ENCODE measurements at places on chromosomes 6 and 20.

DNA sequence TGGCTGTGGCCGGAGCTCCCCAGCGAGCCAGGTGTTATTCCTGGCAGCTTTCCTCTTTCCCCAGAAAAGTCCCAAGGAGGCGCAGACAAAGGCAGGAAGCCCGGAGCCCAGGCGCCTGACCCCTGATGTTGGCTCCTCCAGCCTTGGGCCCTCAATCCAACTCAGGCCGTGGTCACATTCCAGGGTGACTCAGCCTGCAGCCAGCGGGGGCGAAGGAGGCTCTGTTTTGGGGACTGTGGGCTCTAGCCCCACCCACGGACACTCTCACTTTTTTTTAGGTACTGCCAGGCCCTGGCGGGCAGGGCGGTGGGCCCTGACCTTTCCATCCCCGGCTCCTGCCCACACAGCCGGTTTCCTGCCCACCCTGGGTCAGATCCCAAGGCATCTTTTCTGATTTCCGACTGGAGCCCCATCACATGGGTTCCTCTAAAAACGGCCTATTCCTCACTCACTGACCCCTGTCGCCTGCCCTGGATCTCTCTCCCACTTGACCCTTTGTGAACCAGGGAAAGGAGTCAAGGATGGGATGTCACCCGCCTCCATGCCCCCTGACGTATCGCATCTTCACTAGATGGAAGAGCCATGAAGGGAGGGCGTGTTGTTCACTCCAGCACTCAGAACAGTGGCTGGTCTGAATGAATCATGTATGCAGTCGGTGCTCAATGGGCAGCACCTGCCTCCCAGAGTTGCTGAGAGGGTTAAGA lies 5.5 kb downstream of the PTGIS start:
- no peak for DNase-seq

GRCh38 chr20:52749938-52750337 lies 222.2 kb upstream of the TSHZ2 start:
- no peak for DNase-seq

GRCh38 chr6:70967049-70967448 lies 10.2 kb upstream of the B3GAT2 start:
- DNase-seq = no peak

- DNase-seq = no peak
Measured at GRCh38 chr6:33577106-33577535, 3.0 kb downstream of the BAK1 start.

DNA sequence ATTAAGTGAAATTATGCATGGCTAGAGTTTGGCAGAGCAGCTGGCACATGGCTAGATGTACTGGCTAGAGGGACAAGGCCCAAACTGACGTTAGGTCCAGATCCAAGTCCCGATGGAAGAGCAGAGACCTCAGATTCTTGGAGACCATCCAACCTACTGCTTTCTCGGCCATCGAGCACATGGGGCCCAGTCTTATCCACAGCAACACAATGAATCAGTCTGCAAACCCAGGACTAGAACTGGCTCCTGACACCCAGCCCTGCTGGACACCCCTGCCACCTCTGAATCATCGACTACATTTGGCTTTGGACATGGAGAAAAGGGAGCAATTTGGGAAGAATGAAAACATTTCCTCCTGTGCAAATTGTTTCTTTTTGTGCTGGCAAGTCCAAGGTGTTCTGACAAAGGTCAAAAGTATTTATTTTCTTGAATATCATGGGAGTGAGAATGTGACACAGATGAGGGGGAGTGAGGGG lies 23.9 kb upstream of the YWHAB start:
- DNase-seq = no peak

- DNase-seq = peak; percentile 62
Measured at GRCh38 chr6:39076623-39077535, 28.3 kb downstream of the GLP1R start.

GRCh38 chr6:113039005-113039404 lies 691.9 kb downstream of the RFPL4B start:
- no peak for DNase-seq

GRCh38 chr6:128415387-128415786 lies 105.0 kb downstream of the PTPRK start:
- DNase-seq = peak; percentile 27

GRCh38 chr6:52423971-52424381 lies 3.8 kb downstream of the EFHC1 start:
- no peak for DNase-seq

DNA sequence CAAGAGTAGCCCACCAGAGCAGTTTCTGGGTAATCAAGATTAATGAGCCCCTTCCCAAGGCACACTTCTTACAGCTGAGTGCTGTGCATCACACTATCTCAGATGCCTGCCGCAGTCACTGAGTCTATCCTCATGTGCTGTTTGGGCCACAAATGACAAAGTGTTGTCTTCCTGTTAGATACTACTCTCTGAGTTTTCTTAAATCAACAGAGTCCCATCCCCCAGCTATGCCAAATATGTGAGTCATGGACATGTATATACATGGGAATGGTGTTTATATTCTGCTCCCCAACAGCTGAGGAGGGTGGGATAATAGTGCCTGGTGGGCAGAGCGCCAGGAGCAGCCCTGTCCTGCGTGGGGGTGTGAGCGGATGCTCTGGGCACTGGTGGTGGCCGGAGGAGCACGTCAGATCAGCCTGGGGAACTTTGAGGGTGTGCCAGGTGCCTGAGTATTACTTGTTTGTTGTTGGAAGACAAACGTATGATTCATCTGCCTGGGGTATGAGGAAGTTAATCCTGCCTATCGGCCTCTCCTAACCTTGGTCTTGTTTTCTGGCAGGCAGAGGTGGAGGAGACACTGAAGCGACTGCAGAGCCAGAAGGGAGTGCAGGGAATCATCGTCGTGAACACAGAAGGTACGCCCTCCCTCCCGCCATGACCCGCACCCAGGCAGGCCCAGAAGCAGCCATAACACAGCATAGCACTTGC lies 9.6 kb downstream of the DYNLRB1 start:
- DNase-seq = no peak

GRCh38 chr20:25521382-25521781 lies 63.9 kb downstream of the NINL start:
- no peak for DNase-seq

- no peak for DNase-seq
Measured at GRCh38 chr6:109396046-109396718, 13.9 kb upstream of the CD164 start.

- peak; percentile 76 for DNase-seq
Measured at GRCh38 chr6:82247505-82248272, at the start of gene IBTK. IBTK (minus strand) TSS chr6:82247744; CDS start chr6:82240486, 7,258 bp downstream.

GRCh38 chr6:8225113-8225512 lies 122.8 kb upstream of the EEF1E1 start:
- no peak for DNase-seq

- no peak for DNase-seq
Measured at GRCh38 chr6:42845327-42845694, 34.1 kb upstream of the RPL7L1 start.

- no peak for DNase-seq
Measured at GRCh38 chr6:143215363-143215762, 154.7 kb downstream of the AIG1 start.

- DNase-seq = no peak
Measured at GRCh38 chr6:1066449-1067090, 245.3 kb upstream of the FOXQ1 start.

DNA sequence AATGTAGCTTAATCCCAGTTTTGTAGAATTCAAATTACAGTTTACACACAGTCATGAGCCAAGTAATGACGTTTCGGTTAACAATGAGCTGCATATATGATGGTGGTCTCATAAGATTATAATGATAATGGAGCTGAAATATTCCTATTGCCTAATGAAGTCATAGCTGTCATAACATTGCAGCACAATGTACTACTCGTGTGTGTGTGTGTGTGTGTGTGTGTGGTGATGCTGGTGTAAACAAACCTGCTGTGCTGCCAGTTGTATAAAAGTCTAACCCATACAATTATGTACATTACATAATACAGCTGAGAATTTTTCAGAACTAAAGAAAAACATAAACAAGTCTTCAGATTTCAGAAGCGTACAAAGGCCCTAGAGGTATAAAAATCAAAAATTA lies 66.7 kb upstream of the ARID1B start:
- DNase-seq = no peak

- DNase-seq = no peak
Measured at GRCh38 chr6:30691208-30691847, 544 bp upstream of the NRM start.

GRCh38 chr20:3973705-3974104 lies 41.7 kb downstream of the RNF24 start:
- no peak for DNase-seq

DNA sequence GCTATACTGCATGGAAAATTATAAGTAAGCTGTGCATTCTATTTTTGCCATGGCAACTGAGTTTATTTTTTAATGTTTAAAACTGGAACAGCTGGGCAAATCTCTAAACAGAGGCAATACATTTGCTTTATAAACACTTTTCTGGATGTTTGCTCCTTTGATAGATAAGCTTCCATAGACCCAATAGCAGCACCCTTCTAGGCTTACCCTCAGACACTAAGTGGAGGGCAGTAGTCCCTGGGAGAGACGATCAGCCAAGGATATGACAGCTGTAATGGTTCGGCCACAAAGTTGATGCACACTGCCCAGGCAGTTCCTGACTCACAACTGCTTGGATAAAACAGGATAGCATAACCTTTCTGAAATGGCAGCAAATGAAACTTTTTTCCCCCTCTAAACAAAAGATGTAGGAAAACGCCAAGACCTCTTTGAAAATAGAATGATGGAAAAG lies 8.5 kb upstream of the MRPS10 start:
- DNase-seq = no peak

All from NCI-H524 (cell line).